ENCODE measurements at places on chromosomes 3 and 15.

DNA sequence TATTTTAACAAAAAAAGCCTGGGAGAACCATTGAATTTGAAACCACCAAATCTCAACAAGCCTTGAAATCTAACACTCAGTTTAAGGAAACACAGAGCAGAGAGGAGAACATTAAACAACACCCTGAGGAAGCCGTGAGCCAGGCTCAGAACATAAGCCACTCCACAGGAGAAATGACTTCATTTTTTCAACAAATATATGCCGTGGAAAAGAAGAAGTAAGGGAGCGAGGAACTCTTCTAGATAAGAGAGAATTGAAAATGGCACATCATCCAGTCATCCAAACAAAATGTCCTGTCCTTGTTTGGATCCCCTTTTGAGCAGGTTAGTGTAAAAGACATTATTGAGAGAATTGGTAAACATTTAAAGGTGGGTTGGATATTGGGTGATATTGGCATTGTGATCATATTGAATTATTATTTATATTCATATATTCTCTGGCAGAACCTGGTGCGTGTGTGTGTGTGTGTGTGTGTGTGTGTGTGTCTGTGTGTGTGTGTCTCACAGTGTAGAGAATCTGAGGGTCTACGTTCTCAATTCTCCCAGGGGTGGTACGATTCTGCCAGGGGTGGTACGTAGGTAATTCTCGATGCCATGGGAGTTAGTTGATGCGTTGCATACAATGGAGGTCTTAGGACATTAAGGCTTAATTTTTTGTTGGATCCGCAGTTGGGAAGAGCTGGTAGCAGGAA lies 94.4 kb downstream of the ST6GAL1 start:
- DNase-seq: no peak

- DNase-seq: no peak
These were observed 30.4 kb downstream of the OXNAD1 start for GRCh38 chr3:16295298-16295890.

DNA sequence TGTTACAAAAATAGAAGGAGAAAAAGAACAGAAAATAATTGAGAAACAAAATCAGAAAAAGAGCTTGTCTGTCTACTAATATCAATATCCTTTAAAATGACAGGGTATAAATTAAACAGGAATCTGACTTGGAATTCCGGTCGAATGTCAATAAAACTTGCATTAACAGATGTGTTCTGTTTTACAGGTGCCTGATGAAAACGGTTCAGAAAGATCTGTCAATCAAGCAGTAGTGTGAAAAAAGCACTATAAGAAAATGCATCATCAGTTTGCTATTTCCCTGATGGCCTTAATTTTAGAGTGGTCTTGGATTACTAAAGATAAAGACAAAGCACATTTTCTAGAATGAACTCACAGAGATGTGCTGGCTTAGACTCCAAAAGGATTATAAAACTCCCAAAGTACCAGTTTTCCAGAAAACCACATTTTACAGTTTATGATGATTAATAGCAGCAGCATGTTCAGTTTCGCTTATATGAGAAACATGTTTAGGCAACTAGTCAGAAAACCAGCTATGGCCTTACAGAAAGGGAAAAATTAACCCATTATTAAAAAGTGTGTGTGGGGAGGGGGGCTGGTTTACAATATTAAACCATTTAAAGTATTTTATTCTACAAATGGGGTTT lies 8.2 kb upstream of the C3orf38 start:
- DNase-seq: no peak

- no peak for DNase-seq
These were observed 75.7 kb upstream of the BNIP2 start for GRCh38 chr15:59764775-59765174.

GRCh38 chr15:99385865-99386264 lies 134.6 kb downstream of the LRRC28 start:
- no peak for DNase-seq

DNA sequence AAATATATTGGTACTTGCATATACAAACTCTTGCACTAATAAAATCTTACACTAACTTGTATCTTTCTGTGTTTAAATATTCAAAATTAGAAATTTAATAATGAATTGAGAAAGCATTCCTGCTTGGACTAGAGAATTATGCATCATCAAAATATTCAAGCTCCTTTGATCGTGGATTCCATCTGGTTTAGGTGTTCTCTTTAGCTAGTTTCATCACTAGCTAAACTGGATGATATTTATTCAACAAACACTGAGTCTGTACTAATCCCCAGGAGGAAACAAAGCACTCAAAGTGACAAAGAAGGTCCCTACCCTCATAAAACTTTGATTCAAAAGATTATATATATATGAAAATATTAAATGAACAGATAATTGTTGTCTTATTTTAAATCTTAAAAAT lies 1360.9 kb upstream of the ALCAM start:
- no peak for DNase-seq

GRCh38 chr3:155232605-155233004 lies 60.9 kb downstream of the STRIT1 start:
- DNase-seq: no peak

DNA sequence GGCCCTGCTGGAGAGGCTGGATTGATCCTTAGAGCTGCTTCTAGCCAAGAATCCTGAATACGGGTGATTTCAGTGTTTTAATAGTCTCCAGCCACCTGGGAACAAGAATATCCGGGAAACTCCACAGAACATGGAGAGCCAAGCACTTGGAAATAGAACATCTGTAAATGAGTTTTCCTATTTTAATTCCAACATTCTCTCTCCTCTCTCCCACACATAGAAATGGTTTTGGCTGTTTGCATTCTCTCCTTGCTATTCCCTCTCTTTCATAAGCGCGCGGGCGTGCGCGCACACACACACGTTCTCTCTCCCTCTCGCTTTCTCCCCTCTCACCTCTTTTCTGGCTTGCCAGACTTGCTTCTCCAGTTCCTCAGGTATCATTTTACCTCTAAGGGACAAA lies 50.6 kb downstream of the GADL1 start:
- DNase-seq: no peak

- no peak for DNase-seq
These were observed 22.4 kb downstream of the ACSBG1 start for GRCh38 chr15:78212008-78212407.

GRCh38 chr15:45185069-45185779 lies 2.5 kb downstream of the SHF start:
- no peak for DNase-seq

GRCh38 chr3:45057557-45057956 lies 31.5 kb downstream of the CLEC3B start:
- no peak for DNase-seq

DNA sequence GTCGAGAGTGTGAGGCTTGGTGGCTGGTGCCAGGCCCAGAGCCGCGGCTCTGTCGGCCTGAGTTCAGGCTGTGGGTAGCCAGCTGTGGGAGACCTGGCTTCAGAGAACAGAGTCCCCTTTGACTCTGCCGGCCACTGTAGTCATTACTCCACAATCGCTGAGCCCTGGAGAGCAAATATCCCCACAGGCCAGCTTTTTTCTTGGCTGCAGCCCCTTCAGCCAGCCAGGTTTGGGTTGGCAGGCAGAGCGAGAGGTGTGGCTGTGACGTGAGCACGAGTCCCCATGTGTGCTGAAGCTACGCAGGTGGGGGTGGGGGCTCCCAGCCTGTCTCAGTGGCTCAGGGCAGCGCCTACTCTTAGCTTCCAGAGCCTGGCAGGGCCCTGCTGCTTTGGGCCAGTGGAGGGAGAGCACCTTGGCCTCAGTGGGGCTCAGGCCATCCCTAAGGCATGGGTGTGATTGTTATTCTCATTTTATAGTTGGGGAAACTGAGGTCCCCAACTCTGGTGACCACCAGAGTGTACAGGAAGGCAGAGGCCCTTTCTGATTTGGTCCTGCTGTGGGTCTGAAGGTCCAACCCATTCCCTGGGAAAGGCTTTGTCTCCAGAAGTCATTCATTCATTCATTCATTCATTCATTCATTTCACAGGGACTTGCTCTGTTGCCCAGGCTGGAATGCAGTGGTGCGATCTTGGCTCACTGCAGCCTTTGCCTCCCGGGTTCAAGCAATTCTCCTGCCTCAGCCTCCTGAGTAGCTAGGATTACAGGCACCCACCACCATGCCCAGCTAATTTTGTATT lies 45.7 kb upstream of the LCTL start:
- no peak for DNase-seq

DNA sequence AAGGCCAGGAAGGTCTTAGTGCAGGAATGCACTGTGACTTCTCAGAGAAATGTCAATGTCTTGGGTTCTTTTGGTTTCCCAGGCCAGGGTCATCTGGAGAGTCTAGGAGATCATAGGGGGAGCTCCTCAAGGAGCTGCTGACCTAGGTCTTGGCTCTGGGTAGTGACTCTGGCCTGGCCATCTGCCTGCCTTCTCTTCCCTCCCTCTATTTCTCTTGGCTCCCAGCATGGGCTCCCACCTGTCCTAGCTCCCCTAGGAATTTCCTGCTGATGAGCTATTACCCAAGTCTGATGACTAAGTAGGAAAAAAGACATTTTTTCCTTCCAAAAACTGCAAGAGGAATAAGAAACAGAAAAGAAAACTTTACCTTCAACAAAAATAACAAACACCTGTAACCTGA lies 57.4 kb downstream of the BSN start:
- DNase-seq: no peak

DNA sequence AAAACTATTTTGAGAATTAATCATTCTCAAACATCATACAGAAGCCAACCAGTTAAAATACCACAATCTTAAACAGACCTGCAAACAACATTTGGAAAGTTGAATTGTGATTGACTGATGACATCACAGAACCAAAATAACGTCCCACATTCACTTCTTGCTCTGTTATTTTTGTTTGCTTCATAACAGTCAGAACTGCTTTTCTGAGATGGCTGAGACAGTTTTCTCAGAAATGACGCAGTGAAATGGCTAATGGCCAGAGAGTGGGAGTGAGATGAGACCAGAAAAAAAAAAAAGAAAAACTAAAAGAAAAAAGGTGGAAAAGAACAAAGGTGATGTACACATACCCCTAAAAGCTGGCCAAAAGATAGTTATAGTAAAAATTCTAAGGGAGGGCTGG lies 1061.2 kb downstream of the FHIT start:
- no peak for DNase-seq

GRCh38 chr3:126456211-126456610 lies 19.5 kb downstream of the ZXDC start:
- no peak for DNase-seq

DNA sequence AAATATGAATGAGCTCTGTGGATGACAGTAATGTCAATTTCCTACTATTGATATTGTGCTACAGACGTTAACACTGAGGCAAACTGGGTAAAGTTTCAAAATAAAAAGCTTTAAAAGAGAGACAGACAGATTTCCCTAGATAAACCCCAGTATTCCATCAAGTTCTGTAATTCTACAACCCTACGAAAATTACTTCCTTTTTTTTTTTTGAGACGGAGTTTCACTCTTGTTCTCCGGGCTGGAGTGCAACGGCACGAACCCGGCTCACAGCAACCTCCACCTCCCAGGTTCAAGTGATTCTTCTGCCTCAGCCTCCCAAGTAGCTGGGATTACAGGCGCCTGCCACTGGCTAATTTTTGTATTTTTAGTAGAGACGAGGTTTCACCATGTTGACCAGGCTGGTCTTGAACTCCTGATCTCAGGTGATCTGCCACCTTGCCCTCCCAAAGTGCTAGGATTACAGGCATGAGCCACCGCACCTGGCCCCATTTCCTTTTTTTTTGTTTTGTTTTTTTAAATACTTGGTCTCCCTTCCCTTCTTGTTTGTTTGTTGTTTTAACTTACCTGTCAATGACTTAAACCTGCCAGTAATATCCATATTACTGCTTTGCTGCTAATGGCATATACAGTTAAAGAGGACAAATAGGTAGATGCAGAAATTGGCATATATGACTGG lies 57.2 kb downstream of the CBLB start:
- no peak for DNase-seq

- peak; percentile 9 for DNase-seq
These were observed at the start of gene ABHD6 for GRCh38 chr3:58237238-58237940. Gene ABHD6 (plus strand): TSS chr3:58237792. CDS start chr3:58256587, 18,795 bp downstream.

DNA sequence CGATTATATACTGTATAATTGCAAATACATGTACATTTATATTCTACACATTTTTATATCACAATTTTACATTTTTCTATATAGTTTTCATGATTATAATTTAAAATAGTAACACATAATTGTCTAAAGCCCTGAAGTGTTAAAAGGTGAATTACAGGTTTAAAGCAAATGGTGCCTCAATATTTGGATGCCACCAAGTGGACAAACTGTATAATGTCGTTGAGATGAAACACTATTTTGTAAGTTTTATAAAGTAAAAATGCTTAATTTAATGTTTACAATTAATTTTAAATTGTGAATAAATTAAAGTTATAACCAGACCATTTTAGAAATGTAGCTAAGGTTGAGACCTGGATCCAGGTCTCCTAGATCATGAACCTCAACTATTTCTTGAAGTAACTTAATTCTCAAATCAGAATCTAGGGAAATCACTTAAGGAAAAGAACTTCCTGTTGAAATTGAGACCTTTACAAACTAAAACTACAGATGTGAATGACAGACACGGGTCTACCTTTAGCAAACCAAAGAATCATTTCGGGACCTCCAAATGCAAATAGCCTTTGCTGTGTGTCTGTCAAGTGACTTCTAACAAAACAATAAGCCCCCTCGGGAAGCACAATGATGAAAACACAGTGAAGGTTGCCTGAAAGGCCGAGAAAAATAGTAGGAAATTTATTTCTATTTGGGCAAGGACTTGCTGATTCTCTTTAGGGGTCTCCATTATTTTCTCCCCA lies 37.8 kb downstream of the EHHADH start:
- no peak for DNase-seq

DNA sequence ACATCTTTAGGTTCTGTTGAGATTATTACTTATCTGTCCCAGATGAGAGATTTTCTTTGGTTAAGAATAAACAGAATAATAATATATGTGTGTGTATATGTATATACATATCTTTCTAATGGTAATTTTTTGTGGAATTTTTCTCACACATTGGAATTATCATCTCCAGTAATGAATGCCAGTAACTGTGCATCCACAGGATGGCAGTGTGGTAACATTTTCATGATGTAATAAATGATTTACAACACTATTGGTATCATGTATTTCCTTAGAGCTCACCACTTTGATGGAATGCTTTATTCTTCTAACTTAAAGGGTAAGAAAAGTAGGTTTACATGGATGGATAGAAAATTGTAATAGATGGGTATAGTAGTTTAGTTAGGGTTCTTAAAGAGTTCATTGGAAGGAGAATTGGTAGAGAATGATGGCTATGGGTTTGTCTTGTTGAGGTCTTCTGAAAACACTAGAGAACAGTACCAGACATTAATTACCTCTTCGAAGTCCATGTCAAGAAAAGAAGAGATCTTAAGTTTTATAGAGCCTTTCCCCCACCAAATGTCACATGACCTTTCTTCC lies 78.1 kb downstream of the STT3B start:
- DNase-seq: no peak

DNA sequence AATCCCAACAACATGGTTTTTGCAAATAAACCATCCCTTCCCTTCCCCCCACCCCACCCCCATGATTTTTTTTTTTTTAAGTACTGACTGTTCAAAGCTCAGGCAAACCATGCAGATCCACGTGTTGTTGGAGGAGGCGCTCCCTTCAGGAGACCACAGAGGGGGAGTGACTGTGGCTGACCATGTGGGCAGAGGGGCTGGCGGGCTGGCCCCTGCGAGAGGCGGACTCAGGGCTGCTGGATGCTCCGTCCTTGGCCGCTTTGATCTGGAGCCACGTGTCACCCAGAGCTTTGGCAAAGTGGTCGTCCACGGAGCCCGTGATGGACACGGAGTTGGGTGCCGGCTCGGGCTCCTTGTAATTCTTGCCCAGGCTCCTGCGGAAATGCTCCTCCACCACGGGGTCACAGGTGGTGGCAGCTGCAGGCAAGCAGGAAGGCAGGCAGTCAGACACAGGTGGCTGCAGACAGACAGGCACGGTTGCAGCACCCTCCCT lies 85.3 kb downstream of the VGLL4 start:
- no peak for DNase-seq
